ENCODE measurements at places on chromosomes 2 and 18. TPM values are rescaled to one million over a fixed set of nuclear protein-coding genes. Genes with fewer than 3 reads are reported as not detected.

DNA sequence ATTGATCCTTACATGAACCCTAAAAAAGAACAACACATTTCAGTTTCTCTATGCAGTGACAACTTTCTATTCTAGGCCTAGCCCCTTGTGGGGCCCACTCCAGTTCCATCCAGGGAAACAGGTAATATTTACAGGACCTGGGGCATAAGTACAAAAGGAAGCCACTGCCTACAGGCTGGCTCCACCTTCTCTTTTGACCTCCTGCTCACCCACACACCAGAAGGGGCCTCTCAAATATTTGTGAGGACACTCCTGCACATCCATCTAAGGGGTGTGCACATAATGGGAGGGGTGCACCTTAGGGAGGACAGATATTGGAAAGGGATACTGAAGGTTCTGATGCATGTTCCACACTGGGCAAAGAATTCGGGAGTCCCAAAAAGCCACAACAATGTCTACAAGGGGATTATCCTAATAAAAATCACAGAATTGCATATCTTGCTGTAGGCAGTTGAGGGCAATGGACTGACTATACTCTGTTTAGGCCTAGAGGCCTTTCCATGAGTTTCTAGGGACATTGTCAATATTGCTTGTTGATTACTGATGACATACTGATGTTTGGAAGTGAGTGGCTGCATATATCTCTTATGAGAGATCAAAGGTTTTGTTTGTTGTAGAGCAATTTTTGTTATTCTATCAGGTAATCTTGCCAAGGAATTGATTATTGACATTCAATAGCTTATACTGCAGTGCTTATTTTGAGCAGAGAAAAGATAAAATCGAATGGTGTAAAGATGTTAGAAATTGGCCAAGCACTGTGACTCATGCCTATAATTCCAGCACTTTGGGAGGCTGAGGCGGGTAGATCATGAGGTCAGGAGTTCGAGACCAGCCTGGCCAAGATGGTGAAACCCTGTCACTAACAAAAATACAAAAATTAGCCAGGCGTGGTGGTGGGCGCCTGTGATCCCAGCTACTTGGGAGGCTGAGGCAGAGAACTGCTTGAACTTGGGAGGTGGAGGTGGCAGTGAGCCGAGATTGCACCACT, 23.8 kb upstream of the HNRNPA3 start:
- no peak for DNase-seq

- DNase-seq, result no peak
Observed at GRCh38 chr2:178830451-178830850, 23.2 kb upstream of the TTN start.

GRCh38 chr2:233446121-233446520, 91.8 kb downstream of the DGKD start:
- DNase-seq, result no peak

The ZAP70 gene
- total RNA-seq, result 5.2 TPM

The PLCL1 gene
- total RNA-seq, result 2.9 TPM

The RAB31 gene
- total RNA-seq, result 46.0 TPM

The REG3G gene
- total RNA-seq, result not detected

Measured in ureter (tissue), 1 donor.